ENCODE measurements at places on chromosomes 12 and 14.
A peak's percentile ranks its signal among the peaks of the same experiment; 100 is the strongest.

- peak; percentile 68 for DNase-seq
Observed at GRCh38 chr12:26789731-26790644, 43.0 kb downstream of the ITPR2 start.

DNA sequence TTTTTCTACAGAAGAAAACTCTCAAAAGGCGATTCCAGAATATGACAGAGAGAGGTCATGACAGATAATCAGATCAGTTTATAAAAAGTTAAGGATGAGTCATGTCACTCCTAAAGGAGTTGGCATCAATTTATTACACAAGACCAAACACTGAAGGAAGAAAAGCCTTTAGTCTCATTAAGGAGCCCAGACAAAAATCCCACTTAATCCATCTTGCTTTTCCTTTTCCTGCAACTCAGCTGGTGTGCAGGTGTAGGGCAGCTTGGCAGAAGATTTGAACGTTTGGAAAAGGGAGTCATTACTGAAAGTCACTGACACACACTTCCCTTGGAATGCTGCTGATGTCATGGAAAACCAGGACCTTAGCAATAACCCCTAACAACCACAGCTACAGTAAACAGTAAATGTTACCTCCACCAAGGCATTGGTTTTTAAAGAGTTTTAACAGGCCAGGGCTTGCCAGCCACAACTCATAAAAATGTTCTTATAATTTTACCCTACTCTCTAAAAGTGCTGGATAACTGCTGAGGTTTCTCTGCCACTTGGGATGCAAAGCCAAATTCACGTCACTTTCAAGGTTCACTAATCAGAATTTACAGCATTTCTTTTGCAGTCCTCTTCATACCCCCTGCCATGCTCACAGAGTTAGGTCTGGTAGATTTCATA, 320.6 kb downstream of the RAD51B start:
- DNase-seq = peak; percentile 75

GRCh38 chr14:22882529-22883172, 371 bp upstream of the REM2 start:
- DNase-seq = no peak

DNA sequence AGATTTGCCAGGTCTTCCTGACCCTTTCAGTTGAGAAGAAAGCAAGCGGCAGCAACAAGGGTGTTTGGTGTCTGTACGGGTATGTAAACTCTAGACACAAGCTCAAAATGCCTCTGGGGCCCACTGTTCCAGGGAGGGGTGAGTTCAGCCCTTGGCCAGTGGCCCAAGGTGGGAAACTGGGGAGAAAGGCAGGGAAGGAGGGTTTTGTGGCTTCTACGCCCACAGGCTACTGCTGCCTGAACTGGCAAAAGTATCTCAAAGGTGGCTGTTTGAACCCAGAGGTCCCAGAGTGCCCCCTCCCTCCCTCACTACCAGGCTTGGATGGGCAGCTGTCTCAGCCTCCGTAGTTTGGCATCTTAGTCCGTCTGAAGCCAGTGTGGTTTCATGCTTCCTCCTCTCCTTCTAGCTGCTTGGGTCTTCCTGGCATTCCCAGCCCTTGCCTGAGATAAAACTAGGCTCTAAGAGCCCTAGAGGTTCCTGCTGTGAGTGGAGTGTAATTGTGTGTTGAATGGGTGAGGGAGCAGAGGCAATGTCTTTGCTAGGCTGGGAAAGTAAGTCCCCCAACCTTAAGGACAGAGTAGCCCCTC, 5.5 kb downstream of the HOXC5 start:
- no peak for DNase-seq

DNA sequence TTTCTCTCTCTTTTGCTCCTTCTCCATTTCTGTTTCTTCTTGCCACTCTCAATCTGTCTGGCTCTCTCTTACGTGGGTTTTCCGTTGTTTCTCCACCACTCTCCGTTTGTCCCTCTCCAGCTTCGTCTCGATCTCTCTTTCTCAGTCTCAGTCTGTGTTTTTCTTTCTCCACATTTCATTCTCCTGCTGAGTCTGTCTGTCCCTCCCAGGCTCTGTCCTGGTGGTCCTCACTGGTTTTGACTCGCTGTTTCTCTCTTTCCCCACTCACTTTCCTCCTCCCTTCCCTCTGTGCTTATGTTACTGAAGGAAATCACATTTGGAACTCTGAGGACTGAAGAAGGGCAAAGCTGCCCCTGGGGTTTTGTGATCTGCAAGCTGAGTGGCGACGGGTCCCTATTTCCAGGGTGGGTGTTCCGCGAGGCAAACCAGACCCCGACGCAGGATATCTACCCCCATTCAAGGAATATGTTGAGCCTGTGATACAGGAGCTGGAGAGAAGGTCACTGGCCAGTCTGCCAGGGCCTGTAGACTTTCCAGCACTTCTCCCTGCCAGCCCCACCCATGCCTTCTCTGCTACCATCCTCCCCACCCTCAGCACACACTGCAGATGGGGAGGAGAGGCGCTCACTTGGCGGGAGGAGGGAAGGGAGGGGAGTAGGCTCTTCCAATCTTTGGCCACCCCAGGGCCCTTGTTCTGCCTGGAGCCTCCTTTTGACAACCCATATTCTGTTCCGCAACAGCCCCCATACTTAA, 102.7 kb upstream of the MAP1LC3B2 start:
- no peak for DNase-seq

DNA sequence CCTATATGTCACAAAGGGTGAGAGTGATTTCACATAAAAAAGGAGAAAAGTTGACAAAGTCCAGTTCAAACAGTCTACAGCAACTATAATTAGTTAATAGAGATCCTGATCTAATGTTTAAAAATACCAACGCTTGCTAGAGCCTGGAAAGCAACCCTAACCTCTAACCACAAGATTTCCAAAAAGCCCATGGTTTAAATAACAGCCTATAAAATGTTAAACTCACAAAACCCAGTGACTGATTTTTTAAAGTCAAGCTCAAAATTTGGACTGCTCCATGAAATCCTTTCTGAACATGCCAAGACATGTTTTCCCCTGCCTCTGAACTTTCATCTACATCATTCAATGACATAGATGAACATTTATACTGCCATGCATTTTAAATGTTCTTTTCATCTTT, 81.6 kb downstream of the PLEKHG7 start:
- no peak for DNase-seq

DNA sequence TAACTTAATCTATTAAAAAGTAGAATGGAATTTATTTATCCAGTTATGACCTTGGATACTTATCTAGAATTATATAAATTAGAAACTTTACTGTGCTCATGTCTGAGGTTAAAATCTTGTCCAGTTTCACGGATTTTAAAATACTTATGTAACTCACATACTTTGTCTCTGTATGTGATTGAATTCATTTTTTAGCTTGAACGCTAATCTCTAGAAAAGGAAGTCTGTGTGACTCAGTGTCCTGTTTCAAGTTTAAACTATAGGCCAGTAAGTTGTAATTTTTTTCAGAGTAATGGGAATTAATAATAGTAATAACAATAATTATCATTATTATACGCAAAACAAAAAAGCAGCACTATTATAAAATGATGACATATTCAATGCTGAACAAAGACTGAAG, 168.6 kb downstream of the CPNE8 start:
- DNase-seq = no peak

- no peak for DNase-seq
Observed at GRCh38 chr14:103767336-103767894, 51.8 kb downstream of the ZFYVE21 start.

DNA sequence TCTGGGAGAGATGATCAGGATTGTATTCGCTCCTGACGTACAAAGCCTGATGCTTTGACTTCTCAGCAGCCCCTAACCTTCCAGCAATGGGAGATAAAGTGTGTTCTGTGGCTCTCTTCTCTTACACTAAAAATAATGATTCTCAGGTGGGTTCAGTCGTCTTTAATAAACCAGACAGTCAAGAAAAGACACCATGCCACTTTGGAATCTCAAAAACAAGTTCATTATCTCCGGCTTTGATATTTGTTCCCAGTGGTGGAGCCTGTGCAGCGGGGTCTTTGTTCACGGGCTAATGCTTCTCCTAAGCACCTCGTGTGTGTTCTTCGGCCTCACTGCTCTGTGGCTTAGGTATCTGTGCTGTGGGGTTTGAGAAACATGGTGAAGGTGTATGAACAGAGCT, 1.6 kb downstream of the ACVR1B start:
- no peak for DNase-seq

DNA sequence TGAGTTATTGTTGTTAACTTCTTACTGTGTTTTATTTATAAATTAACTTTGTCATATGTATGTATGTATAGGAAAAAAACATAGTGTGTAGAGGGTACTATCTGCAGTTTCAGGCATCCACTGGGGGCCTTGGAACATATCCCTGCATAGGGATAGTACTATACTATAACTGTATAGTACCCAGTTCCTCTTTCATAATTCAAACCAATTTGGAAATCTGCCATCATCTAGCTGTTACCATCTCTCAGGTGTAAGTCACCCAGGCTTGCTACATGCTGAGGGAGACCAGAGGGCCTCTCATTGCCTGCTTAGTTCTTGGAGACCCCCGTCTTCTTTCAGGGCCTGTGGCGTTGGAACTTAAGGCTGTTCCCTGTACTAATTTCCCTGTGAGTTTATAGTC, 12.9 kb upstream of the DCD start:
- DNase-seq = no peak

Measured in SJSA1 (cell line).